ENCODE measurements at places on chromosomes 2 and 18.

GRCh38 chr18:59908799-59909198 lies 9.0 kb downstream of the PMAIP1 start:
- no peak for DNase-seq

DNA sequence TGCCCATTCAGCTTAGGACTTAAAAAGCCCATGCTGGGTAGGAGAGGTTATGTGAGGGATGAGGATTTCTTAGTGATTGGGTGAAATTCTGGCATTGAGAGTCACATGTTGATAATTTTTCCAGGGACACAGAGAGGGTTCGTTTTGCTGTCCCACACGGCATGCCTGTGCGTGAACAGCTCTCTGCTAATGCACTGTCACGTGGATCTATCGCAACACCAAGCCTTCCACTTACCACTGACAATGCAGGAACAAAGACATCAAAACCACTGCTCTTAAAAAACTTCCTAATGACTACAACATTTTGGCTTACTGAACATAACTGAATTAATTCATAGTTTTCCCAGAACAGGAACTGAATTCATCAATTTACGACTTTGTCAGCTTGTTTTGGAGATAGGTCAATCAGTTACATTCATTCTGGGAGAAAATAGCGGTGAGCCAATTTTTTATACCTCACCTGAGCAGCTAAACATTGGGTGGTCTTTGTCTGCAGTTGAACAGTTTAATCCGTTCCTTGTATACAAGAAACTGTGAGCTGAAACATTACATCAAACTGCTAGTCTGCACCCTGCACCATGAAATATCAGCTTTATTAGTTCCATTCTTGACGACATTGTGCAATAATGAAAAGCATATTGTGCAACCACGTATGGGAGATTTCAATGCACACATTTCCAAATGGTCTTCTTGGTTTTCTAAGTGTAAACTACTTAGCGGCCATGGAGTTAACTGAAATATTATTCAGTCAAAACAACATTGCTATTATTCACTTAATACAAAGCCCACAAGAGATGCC lies 127.1 kb downstream of the LPIN1 start:
- DNase-seq = no peak

- no peak for DNase-seq
These were observed 127.4 kb downstream of the DPP4 start for GRCh38 chr2:161946489-161947107.

DNA sequence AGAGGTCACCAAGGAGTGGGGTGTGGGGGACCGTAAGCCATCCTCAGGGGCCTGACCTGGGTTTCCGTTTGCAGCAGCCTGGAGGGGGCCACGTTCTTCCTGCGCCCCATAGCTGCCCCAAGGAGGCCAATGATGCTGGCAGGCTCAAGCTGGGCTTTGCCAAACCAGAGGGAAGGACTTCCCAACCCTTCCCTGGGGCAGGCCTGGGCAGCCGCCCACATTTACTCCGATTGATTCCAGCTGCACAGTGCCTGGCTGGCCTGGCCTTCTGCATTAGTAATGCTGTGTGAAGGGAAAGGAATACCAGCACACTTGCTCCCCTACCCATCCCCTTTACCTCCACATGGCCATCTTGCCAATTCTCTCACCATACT lies 360.6 kb upstream of the SLC14A2 start:
- DNase-seq = no peak

DNA sequence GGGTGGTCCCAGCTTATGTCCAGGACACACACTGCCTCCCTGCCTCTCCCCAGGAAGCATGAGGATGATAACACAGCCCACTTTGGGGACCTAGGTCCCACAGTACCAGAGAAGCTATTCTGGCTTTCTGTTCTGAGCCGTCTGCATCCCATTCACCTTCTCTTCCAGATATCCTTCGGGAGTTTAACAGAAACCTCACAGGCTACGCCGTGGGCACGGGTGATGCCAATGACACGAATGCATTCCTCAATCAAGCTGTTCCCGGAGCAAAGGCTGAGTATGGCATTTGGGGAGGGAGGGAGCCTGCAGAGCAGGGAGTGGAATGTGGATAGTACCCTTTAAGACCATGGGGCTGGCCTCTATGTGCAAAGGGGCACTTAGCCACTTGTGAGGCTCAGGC lies 102.6 kb downstream of the PLB1 start:
- no peak for DNase-seq

DNA sequence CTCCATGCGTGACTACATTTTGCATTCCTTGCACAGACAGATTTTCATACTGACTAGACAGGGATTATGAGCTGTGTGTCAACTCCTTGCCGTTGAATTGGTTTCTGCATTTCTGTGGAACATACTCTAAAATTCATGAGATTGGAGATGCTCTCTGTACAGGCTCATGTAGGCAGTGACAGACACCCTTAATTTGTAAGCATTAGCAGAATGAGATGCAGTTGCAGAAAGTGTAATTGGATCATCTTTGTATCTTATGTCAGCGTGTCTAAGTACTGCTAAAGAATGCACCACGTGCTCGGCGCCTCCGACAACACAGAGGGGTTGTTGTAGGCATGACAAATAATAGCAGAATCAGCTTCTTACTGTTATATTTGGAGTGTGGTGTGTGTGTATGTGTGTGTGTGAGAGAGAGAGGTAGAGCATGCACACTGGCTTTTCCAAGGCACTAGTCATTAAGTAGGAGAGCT lies 212.4 kb downstream of the CMPK2 start:
- no peak for DNase-seq

DNA sequence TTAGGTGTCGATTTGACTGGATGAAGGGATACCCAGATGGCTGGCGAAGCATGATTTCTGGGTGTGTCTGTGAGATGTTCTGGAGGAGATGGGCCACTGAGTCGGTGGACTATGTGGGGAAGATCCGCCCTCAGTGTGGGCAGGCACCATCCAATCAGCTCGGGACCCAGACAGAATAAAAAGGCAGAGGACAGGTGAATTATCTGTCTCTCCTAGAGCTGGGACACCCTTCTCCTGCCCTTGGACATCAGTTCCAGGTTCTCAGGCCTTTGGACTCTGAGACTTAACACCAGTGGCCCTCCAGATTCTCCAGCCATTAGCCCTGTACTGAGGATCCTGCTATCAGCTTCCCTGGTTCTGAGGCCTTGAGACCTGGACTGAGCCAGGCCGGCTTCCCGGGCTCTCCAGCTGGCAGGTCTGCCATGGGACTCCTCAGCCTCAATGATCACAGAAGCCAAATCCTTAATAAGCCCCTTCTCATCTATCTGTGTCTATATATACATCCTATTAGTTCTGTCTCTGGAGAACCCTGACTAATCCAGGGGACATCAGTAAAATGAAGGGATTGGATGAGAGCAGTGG lies 11.7 kb downstream of the PROC start:
- no peak for DNase-seq

- no peak for DNase-seq
These were observed 27.2 kb downstream of the TANC1 start for GRCh38 chr2:158995677-158996049.

DNA sequence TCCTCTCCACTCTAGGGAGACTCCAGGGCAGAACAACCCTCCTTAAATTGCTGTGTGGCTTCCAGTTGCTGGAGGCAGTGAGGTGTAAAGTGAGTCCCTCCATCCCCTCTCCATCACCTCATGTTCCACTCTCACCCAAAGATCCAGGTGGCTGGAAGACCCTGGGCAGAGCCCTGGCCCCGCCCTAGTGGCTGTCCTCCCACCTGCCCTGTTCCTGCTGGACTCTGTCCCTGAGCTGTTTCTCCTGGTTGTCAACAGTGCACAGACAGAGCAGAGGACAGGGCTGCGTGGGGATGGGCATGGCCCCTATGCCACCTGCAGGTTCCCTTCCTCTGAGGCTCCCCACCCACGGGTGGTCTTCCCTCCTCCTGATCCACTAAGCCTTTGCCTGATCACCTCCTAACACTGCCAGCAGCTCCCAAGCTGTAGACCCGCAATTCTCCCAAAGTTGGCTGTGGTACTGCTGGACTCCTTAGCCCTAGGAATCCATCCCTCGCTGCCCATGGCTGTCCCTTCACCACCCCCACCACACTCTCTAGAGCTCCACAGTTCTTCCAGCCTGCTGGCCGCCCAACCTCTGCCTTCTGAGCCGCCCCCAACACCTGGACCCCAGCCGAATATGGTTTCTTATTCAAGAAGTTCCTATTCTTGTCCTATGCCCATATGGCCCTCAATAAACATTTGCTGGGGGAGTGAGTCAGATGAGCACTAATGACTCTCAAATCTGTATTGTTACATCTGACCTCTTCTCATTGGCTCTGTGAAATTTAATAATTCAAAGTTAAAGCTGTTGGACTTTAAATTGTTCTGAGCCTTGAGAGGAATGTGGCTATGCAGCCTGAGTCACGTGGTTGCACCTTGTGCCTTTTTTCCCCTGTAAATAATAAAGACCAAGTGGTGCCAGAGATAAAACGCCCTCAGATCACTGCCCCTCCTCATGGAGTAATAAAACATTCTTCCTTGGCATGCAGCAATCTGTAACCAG lies 260.0 kb upstream of the HS6ST1 start:
- DNase-seq = no peak

DNA sequence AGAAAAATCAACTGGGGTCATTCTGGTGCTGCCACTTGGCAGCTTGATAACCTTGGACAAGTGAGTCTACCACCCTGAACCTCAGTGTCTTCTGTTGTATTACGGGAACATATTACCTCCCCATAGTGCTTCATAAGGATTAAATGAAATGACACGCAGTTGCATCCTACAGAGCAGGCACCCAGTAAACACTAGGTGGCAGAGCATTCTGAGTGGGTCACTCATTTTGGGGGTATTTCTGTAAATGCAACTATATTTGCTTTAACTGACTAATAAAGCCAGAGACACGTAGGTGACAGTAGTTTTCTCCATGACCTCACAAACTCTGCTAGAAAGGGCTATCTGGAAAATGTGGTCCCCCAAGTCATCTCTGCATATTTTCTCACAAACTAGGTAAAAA lies 4.7 kb downstream of the CD226 start:
- no peak for DNase-seq

DNA sequence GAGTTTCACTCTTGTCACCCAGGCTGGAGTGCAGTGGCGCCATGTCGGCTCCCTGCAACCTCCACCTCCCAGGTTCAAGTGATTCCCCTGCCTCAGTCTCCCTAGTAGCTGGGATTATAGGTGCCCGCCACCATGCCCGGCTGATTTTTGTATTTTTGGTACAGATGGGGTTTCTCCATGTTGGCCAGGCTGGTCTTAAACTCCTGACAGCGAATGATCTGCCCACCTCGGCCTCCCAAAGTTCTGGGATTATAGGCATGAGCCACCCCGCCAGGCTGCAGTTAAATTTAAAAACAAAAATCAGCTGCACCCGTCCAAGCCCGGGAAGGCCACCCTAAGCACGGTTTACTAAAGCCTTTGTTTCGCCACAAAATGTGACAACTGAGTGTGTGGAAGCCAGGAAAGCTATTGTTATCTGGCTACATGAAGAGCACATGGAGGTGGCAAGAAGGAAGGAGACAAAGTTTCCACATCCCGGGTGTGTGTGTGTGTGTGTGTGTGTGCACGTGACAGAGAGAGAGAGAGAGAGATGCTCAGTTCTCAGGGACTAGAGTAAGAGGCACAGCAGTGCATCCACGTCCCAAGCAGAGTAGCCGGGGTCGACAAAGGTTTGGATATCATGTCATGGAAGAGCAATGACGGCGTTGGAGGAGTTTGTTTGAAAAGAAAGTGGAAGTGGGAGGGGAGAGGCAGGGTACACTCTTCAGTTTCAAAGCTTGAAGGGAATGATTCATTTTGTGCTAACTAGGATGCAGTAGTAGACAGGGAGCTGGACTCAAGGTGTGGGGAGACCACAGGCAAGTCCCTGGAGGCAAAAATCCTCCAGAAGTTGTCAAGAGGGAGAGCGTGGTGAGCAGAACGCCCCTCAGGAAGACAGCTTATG lies 20.1 kb downstream of the INPP5D start:
- DNase-seq = no peak

DNA sequence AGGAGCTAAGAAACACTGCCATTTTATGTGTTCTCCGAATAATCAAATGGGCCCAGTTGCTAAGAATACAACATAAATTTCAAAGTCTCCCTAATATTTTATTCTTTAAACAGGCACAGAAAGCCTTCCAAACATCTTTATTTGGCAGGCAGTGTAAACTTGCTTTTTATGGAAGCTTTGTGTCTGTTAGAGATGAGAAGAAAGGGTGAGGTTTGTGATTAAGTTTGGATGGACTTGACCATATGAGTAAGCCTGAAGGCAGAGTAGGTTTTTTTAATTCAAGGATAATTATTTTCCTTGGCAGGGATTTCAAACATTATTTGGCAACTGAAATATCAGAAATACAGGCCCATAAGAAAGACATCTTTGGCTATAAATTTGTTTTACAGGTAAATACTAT lies 62.9 kb downstream of the COX7A2L start:
- no peak for DNase-seq

DNA sequence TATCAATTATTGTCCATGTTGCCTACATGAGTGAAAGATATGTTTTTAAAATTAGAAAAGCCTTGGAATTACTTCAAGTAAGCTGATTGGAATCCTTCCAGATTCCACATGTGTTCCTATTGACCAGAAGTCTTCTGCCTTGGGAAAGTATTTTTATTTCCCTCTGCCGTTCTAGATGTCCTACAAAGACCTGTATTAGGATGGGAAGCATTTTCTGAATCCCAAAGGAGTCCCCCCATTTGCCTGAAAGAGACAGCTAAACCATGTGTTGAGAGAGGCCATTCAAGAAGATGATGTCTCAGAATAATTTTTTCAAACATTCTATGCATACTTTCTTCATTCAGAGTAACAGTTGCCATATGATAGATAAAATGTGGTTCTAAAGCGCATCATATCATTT lies 19.0 kb upstream of the MYO1B start:
- DNase-seq = no peak

DNA sequence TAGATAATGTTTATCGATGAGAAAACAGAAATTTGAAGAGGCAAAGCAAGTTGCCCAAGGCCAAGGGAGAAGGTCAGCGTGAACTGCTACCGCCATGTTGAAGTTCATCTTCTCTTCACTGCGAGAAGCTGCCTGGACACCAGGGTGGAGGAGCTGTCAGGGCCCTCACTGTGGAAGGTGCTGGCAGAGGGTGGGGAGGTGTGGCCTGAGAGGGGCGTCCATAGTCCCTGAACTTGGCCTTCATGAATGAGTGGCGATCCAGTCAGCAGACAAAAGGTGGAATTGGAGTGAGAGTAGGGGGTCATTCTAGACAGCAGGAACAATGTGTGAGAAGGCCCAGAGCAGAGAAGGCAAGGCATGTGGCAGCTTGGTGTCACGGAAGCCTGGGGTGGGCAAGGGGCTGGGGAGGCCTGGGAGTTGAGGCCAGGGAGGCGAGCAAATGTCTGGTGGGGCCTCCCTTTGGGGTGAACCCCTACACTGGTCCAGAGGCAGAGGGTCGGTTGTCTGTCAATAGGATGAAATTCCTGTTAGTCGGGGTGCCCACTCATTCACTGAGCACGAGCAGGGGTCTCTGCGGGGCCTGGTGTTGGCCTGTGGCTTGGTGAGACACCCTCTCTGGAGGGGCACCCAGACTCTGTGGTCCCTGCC lies 33.3 kb upstream of the KCNF1 start:
- no peak for DNase-seq

GRCh38 chr2:2399396-2399795 lies 68.3 kb upstream of the MYT1L start:
- DNase-seq = no peak

- no peak for DNase-seq
These were observed 225.4 kb upstream of the SIX3 start for GRCh38 chr2:44716131-44716530.
